NCI-H524 (cell line): ENCODE measurements at places on chromosomes 5 and 9.
A peak's percentile ranks its signal among the peaks of the same experiment; 100 is the strongest.

DNA sequence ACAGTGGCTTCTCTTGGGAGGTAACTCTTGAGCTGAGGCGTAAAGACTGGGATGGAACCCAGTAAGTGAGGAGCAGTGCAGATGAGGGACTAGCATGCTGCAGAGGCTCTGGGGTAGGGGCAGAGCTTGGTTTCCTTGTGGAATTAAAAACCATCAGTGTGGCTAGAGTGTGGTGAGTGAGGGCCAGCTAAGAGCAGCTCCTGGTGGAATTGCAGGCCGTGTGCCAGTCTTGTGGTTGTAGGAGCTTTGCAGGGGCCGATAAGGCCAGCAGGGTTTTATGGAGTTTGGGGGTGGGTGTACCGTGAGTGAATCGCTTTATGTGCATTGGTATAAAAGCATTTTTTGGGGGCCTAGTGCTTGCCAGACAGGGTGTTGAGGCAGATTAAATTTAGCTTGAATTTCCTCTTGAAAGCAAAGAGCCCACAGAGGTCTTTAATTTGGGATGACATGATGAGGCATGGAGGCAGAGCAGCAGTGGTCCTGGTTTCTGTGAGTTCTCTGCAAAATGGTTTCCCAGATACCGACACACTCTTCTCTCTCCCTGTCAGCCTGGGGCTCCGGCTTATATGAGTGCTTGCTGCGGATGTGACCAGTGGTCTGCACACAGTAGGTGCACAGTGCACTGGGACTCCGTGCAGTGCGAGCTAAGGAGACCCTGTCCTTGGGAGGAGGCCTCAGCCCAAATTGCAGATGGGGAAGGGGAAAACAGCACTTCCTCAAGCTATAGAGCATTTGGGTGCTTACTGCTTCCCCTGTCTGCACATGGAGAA lies 176.4 kb upstream of the PITX1 start:
- no peak for DNase-seq

DNA sequence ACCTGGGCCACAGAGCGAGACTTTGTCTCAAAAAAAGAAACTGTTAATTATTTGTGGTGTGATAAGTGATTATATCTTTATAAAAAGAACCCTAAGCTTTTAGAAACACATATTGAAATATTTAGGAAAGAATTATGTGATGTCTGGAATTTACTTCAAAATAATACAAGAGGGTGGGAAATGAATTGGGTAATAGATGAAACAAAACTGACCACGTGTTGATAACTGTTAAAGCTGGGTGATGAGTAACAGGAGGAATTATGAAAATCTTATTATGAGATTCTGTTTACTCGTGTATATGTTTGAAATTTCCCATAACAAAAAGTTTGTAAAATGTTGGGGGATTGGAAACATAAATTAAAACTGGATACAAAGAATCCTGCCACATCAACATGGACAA lies 33.0 kb upstream of the PPP2CA start:
- no peak for DNase-seq

DNA sequence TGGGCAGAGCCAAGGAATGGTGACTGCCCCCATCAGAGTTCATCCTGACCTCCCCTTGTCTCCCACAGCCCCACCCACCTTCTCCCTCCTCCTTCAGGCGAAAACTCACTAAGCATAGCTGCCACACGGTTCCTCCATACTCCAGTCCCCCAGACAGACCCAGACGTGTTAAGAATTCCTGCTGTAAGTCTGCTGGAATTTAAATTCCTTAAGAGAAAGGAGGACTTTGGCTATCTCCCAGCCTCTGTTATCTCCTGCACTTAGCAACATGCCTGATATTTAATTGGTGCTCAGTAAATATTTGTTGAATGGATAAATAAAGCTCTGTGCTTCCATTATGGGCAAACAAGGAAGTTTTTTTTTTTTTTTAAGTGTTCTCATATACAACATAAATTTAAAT lies 213.7 kb downstream of the RFK start:
- DNase-seq = no peak

DNA sequence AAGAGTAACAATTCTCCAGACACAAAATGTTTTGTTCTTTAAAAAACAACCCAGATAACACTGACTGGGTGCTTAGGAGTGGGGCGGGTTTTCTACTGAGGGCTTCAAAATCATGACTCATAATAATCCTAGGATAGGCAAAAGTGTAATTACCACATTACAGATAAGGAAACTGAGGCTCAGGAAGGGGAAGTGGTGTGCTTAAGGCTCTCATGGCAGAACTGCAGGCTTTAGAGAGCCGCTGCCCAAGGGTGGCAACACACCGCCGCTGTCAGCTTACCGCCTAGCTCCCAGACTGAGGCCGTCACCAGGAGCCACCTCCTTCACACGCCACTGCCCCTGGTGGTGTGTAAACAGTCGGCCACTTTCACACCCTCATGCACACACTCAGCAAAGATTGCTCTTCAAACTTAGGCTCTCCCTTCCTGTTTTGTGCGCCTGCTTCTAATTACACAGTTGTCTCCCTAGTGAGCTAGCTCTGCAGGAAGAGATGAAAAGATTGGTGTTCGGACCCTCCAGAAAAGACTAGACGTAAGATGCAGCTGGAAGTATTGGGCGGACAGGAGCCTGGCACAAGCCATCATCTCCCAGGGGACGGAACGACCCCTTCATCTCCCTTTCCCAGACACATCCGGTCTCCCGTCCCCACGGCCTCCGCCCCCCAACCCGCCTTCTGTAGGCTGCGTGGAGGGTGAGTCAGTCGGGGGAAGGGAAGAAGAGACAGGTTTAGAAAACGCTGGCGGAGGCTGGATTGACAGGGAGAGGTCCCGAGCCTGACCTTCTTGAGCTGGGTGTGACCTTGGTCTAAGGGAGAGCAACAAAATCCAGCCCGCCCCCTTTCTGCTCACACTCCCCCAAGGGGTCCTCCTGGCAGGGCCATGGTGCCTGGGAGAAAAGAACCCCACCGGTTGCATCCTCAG lies 162.7 kb downstream of the SYK start:
- no peak for DNase-seq

DNA sequence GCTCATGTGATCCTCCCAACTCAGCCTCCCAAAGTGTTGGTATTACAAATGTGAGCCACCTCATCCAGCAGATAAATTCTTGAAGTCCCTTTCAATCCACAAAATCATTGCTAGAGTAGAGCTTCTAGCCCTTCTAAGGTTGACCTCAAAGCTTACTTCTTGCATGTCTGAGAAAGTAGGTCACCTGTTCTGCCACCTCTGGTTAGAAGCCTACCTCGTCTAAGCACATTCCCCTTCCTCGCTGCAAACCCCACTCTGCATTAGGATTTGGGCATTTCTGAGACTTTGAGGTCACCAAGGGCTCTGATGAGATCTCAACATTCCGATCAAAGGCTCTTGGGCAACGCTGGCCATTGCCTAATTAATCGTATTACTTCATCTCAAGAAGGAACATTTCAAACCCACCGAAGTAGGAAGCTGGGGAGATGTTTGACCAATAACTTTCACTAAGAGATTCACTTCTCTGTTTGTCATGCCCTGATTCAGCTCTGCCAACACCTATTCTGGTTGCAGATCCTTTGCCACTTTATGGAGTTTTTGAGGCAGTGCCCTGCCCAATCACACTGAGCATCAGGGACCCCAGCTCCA lies 8.6 kb downstream of the ADAM19 start:
- DNase-seq = no peak

DNA sequence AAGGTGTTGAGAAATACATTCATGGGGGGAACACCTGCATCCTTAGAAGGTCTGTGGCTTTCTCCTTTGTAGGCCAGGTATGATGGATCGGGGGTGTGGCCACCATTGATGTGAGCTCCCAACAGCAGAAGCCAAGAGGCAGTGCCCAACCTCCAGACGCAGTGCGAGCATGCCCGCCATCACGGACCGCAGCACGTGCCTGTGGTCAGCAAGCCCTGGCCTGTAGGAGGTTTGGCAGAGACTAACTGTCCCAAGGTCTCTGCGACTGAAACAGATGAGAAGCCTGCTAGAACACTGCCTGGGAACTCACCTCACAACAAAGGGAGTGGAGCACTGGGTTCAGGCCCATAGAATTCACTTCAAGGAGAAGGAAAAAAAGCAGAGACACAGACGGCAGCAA lies 31.9 kb upstream of the ZNF354A start:
- DNase-seq = no peak

DNA sequence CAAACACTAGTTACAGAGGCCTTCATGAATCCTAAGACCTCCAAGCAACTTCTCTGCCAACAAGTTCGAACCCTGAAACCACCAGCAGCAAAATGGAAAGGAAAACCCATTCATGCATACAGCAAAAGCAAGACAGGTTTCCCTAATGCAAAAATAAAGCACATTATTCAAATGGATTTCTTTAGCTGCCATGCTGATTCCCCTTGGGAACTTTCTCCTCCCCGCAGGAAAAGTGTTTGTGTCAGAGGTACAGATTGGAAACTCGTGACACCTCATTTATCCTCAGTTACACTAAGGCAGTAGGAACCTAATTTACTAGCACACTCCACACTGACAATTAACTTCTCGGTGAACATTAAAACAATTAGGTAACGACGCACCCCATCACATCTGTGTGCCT lies 63.4 kb downstream of the TLE1 start:
- no peak for DNase-seq

DNA sequence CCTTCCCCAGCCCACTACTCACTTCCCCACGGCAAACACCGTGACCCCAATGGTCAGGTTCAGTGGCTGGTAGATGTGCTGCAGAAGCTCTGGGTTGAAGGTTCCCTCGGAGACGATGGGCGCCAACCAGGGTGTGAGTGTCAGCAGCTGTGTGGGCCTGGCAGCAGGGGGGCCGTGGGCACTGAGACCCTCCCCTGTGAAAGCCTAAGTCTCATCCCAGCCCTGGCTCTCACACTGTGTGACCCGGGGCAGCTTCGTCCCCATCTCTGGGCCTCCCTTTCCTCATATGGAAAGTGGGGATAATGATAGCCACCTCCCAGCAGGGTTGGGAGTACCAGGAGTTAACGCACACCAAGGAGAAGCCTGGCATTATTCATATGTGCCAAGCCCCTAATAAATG lies 8.6 kb downstream of the GBGT1 start:
- no peak for DNase-seq

GRCh38 chr9:5786370-5787127 lies 46.4 kb downstream of the ERMP1 start:
- no peak for DNase-seq

DNA sequence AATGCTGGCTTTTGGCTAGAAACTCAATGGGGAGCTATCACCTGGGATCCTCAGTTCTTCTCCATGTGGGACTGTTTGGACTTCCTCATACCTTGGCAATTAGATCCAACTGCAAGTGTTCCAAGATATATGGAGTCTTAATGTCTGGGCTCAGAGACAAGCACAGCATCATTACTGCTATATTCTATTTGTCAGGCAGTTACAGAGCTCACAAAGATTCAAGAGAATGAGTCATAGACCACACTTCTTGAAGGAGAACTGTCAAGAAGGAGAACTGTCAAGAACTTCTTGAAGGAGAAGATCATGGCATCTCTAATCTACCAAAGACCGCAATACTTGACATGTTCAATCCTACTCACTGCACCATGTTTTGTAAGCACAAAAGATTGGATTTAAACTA lies 106.8 kb upstream of the NREP start:
- no peak for DNase-seq

GRCh38 chr5:157345485-157345884 lies 79.6 kb downstream of the CYFIP2 start:
- DNase-seq = no peak

- DNase-seq = no peak
These were observed 142.1 kb upstream of the DAB2 start for GRCh38 chr5:39566891-39567290.

DNA sequence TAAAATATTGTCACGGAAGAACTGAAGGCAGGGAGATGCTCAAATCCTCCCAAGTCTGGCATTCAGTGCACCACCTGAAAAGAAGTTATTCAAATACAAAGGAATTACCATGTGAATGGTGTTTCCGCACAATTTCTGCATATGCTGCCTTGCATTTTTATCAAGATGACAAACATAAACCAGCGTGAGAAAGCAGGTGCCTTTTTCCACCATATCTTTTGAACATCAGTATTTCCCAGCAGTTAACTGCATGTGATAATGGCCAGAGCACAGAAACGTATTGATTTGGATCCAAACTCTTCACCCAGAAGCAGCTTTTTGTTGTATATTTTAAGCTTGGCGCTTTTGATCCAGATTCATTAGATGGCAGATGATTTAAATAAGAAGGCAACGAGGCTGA lies 808.0 kb downstream of the TLE1 start:
- DNase-seq = no peak

DNA sequence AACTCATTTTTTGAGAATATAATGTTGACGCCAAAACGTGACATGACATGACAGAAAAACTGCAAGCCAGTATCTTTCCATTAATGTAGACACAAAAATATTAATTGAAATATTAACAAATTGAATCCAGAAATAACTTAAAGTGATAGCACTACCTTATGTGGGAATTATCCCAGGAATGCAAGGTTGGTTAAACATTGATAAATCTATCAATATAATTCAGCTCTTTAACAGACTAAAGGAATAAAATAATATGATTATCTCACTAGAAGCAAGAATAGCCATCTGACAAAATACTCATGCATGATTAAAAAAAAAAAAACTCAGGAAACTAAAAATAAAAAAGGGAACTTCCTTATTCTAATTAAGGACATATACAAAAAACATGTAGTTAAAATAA lies 6.8 kb downstream of the ZNF510 start:
- no peak for DNase-seq

GRCh38 chr9:133509179-133510083 lies 15.3 kb downstream of the MYMK start:
- peak; percentile 22 for DNase-seq

- no peak for DNase-seq
These were observed 22.9 kb downstream of the S1PR3 start for GRCh38 chr9:89014153-89014552.

DNA sequence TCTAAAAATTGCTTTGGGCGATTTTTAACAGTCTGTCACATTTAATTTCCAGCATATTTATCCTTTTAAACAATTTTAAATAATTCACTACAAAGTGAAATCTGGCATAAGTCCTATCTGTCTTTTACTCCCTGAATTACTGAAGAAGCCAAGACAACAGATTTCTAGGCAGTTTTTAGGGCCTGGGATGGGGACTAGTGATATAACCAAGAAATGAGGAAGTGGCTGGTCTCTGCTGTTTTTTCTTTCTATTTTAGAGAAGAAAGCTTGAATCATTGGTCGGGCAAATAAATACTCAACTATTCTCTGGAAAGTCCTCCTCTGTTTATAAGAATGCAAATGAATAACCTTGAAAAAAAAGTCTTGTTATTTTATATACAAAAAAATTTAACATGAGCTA lies 79.7 kb upstream of the SSBP2 start:
- no peak for DNase-seq

DNA sequence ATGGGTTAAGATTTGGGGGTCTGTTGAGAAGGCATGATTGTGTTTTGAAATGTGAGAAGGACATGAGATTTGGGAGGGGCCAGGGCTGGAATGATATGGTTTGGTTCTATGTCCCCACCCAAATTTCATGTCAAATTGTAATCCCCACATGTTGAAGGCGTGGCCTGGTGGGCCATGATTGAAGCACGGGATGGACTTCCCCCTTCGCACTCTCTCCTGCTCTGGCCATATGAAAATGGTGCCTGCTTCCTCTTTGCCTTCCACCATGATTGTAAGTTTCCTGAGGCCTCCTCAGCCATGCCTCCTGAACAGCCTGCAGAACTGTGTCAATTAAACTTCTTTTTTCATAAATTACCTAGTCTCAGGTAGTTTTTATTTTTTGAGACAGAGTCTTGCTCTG lies 14.7 kb upstream of the NOTCH1 start:
- DNase-seq = no peak
